ENCODE measurements at places on chromosomes 6 and 20.
A peak's percentile ranks its signal among the peaks of the same experiment; 100 is the strongest.

DNA sequence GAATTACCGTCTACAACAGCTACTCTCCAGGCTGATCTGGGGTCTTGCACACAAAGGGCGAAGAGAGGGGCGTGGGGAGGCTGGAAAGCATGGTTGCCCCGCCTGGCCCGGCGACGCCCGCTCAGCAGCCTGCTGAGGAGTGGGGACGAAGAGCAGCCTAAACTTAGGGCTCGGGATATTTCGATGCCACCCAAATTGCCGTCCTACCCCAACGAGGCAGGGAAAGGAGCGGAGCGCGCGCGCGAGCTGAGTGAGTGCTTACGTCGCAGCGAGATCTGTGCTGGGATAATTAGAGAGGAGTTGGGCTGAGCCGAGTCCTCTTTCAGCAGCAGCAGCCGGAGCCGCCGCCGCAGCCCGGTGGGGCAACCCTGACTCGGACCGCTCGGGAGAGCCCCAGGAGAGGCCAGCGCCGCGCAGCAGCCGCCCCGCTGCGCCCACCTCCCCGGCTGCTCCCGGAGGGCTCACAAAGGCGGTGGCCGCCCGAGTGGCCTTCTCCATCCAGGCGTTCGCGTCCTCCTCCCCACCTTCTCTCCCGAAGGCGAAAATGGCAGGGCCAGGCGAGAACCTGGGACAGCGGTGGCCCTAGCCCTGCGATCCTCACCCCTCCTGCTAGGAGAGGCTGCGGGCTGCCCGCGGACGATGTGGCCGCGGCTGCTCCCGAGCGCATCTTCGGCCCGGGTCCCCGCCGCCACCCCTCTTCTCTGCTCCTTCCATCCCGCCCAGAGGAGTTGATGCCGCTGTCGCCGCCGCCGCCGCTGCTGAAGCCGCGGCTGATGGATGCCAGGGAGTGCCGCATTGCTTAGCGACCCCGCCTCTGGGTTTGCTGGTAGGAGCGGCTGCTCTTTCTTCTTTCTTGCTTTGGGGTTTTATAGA, at the start of gene CLVS2:
Gene CLVS2, plus strand, starts transcription at position 315 of the 873 bp plus-strand sequence. CDS start 1,543 bp downstream, outside the sequence.
- DNase-seq: no peak

GRCh38 chr6:35419417-35419816, 32.7 kb upstream of the FANCE start:
- peak; percentile 87 for DNase-seq

GRCh38 chr20:4441191-4441590, 280.5 kb upstream of the PRND start:
- no peak for DNase-seq

DNA sequence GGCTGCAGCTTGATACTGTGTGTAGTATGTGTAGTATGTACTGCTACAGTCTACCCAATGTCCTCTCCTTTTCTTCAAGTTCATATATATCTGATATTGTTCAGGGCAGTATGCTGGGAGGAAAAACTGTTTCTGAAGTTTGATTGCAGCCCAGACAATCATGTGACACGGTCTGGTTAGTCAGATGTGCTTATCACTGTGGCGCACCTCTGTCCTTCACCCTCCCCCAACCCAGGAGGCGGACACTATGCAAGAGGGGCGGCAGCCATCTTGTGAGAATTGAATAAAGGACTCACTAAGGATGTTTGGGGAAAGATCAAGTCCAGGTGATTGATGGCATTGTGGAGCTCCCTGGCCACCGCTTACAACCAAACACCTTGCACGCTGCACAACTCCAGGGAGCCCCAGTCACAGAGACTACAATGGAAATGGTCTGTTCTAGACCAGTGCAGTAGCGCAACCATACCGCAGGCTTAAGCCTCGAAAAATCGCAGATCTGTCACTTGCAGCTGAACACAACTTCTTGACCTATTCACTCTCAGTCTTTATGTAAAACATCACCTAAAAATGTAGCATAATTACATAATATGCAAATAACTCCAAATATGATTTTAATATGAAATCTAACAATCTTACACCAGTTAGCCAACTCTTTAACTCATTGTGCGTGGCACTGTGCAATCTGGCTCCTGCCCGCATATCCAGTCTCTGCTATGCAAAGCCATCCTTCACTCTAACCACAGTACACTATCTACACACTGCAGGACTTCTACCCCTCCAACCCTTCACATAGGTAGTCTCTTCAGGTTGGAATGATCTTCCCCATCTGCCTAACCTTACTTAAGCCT, 79.3 kb downstream of the VGLL2 start:
- no peak for DNase-seq

DNA sequence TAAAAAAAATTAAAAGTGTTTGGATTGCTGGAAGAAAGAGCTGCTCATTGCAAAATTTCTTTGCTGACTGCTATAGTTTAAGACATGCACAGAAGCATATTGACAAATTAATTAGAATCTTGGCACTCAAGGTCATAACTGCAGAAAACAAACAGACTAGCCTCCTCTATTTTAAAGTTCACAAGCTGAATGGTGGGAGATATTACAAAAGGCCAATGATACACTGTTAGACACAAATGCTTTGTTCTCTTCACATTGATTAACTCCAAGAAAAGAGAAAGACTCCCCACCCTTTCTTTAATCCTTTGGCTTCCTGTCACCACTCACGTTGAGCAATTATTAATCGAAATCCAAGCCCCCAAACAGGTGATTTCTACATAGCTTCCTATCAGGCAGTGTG, 69.1 kb downstream of the PTCHD4 start:
- no peak for DNase-seq
